Neural crest cell (in vitro differentiated cells): ENCODE measurements at places on chromosomes 5 and 9. TPM values are rescaled to one million over a fixed set of nuclear protein-coding genes. Genes with fewer than 3 reads are reported as not detected.

DNA sequence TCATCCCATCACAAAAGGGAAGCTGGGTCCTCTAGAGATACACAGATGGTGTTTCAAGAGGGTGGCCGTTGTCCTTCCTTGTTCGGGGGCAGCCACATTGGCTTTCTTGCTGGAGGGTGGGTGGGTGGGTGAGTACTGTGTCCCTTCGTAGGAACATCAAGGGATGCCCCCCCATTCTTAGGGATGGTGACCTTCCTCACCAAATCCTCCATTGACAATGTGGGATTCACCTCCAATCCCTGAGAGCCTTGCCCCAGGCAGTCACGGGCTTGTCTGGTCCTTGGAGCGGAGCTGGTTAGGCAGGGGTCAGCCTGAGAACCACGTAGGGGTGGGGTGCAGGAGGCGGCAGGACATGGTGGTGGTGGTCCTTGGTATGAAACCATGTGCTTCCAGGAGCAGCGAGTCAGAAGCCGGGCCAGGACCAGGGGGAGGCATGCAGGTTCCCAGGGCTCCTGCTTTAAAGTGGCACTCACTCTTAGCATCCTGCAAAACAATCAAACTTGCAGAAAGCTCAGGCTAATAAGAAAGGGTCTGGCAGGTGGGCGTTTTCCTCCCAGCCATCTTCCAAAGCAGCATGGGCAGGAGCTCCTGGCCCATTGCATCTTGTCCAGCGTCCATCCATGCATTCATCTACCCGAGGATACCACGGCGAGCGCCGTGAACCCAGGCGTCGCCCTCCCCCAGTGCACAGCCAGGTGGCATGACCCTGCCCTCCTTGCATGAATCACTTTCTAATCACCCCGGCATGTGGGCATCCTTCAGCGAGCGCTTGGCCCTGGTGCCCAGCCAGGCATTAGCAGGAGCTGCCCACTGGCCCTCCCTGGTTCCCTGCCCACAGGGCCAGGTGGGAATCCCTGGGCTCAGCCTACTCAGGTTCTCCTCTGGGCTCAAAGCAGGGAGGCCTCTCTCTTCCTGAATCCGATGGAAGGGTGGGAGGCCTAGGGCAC, 76.4 kb downstream of the NTNG2 start:
- no peak for DNase-seq

GRCh38 chr9:13324988-13325387, 45.5 kb upstream of the MPDZ start:
- DNase-seq = no peak

DNA sequence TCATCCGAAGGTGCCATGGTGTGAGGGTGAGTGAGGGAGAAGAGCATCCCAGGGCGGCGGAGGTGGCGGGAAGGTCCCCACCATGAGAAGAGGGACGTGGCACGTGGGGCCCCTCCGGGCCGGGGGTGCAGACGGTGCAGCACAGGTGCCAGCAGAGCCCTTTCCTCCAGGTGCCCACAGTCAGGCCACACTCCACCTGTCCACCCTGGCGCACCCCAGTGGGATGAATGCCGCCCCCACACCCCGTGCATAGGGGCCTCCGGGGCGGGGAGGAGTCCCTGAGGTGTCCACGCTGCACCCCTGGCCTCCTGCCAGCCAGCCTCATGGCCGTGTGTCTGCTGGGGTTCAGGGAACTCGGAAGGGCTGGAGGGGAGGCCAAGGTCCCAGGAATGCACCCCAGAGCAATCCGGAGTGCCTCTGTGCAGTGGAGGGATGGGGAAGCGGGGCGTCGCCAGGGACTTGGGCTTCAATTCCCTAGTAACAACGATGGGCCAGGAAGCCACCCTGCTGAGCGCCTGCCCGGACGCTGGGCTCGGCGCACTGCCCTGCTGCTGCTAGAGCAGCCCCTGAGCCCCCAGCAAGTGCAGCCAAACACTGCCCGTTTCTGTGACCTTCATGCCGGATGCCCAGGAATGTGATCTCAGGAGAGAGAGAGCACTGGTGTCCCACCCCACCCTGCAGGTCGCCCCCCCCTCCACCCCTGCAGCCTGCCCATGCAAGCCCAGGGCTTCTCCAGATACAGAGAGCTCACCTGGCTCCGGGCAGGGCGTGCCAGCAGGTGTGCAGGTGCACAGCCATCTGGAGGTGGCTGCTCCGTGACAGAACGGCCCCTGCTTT, 8.8 kb upstream of the NACC2 start:
- DNase-seq = no peak

- DNase-seq = no peak
Observed at GRCh38 chr5:93601802-93602155, 18.8 kb downstream of the NR2F1 start.

DNA sequence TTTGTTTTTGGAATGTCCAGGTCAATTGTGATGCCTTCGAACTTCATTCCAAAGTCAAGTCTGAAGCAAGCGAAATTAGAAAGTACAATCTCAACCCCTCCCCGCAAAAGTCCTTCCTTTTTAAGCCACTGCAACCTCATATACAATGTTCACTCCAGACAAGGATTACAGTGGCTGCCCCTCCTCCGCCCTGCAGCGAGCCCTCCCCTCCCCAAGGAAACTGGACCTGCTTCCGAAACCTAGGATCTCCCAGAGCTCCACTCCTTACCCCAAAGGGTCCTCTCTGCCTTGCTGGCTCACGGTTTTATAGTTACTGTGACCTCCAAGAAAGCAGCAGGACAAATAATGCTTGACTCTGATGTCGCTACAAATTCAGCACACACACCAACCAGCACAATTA, 10.4 kb downstream of the LRRC14B start:
- DNase-seq = no peak

DNA sequence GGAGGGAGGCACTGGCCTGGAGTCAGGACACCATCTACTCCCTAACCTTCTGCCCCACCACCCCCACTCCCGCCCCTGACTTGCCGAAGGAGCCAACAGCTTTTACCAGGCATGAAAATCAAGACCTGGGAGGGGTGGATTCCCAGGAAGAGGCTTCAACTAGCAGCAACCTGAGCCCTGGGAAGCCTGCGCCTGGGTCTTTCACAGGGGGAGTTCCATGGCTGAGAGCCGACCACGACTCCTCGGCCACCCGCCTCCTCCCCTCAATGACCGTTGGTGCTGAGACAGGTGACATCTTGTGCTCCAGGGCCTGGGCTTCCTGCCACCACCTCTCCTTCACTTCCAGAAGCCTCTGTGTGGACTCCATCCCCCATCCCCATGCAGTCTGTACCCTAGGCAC, 37.1 kb downstream of the BARX1 start:
- no peak for DNase-seq

- no peak for DNase-seq
Observed at GRCh38 chr5:82798676-82799075, 278.5 kb downstream of the TMEM167A start.

DNA sequence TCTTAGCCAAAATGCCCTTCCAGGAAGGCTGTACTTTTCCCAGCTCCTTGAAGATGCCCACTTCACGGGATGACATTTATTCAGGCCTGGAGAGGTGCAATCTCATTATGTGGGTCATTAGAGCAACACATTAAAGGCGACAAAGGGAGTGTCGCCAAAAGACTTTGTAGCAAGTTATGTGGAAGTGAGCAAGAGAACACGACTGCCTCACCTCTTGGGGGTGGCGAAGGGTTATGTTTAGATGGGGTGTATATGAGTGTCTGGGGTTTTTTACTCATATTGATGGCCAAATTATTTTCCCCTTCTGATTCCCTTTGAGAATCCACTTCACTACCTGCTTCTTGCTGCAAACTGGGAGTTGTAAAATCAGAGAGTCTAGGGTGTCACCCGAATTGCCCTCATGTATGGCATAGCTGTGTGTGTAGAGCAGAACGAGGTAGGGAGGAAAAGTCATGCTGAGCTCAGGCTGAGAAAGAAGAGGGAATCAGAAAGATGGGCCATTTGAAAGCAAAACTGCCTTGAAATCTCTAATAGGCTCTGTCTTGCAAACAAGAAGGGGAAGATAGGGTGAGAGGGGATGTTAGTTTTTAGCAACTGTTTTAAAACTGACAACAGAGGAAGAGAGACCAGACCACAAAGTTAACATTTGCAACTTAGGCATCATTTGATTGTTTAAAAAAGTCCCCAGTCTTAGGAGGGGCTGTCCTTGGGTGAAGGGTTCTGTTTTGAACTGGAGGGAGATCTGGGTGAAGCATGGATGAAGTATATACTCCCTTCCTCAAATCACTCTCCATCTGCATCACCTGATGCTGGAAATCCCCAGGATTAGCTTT, 97.1 kb upstream of the IL12B start:
- no peak for DNase-seq

DNA sequence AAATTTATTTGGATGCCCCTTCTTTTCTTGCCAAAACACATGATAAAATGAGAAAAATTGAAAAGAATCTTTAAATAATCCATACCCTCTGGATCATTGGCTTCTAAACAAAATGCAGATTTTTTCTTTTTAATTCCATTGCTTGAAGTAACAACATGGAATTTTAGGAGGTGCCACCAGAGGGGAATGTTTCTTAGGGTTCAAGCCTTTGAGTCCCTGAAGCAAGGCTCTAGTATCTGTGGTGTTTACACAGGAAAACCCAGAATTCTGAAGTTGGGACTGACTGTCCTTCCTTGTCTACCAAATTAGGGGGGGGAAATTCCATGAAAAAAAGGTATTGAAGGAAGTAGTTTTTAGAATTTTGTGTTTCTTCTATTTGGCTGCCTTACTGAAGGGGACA, 69.4 kb downstream of the LMNB1 start:
- DNase-seq = no peak

DNA sequence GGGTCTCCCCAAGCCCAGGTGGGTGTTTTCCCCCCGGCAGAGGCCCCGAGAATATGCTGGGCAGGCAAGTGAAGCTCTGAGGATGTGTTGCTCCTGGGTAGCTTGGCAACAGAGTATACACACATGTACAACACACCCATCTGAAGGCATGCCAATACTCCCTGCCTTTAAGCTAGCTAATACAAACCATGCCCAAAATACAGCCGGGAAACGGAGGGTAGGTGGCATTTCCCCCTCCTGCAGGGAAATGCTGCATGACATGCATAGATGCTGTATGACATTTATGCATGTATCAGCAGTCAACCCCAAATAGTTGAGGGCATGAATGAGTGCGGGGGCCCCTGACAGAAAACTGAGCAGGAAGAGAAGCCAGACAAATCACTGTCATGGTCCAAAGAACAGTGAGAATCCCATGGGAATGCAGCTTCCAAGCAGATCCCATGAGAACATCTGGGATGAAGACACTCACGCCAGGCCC, 614.1 kb downstream of the EBF1 start:
- DNase-seq = no peak

DNA sequence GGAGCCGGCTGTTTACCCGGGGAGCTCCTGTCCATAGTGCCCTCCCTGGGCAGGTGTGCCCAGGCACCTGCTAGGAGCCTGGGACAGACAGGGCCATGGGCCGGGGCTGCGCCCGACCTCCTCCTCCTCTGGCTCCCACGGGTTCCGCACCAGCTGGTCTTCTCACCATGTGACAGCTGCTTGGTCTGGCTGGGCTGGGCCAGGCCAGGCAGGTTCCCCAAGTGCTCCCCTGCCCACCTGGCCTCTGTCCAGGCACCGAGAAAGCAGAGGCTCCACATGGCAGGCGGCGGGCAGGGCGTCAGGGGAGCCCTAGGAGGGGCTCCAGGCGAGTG, 60.0 kb downstream of the OLFM1 start:
- DNase-seq = no peak

DNA sequence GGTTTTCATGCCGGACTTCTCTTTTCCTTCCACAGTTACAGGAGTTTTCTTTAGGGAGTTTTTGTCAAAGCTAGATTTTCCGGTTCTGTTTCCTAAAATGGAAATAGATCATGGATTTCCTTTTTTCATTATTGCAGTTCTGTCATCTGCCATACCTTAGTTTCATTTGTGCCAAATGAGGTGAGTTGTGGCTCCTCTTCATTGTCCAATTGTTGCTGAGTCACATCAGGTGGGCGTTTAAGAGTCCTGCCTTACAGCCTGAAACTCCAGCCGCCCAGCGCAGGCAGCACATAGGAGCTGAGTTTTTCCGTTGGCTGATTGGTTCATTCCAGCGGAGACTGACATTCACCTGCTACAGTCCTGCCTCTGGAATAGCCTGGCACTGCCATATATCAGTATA, 14.1 kb downstream of the SLC25A25 start:
- DNase-seq = no peak

DNA sequence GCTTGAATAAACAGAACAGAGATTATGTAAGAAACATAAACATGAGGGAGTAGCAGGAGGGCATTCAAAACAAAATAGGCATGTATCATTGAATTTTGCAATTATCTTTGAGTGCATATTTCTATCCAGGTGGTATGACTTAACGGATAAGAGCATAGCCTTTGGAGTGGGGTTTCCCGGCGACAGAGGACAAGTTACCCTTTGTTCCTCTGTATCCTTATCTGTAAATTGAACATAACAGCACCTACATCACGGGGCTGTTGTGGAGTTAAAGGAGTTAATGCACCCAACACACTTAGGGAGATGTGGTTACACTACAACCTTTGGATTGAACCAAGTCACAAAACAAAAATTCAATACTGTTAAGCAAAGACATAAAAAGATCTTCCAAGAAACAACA, 314.6 kb upstream of the KIF2A start:
- DNase-seq = no peak

- no peak for DNase-seq
Observed at GRCh38 chr5:138901716-138902115, 26.6 kb upstream of the LRRTM2 start.

- DNase-seq = no peak
Observed at GRCh38 chr5:136210259-136210658, 17.3 kb upstream of the SMIM32 start.

DNA sequence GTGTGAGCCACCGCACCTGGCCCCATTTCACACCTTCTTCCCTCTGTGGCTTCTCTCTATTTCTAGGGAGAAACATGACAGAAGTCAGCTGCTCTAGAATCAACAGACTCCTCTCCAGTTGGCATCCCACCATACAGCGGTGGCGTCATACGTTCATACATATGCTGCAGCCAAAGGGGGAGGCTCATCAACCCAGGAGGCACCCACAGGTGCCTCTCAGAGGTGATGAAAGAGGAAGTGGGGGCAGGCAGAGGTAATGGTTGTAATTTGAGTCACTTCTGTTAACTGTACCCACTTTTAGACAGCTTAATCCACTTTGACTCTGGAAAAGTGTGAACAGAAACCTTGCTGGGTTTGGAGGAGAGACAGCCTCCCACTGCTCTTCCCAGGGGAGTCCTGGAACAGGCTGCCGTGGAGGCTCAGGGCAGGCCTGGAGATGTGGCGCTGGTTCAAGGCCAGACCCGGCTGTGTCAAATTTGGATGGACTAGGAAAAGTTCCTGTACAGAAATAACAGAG, 47.3 kb upstream of the SUB1 start:
- DNase-seq = no peak

The MOB3B gene
- 20.5 and 21.8 TPM in 2 replicates for total RNA-seq

The IL4 gene
- not detected in 2 replicates for total RNA-seq

The LIFR gene
- 19.6 and 21.3 TPM in 2 replicates for total RNA-seq

The SLC35D2 gene
- 19.0 and 19.2 TPM in 2 replicates for total RNA-seq

The DOLPP1 gene
- total RNA-seq = 43.1 and 43.9 TPM in 2 replicates

The PRRX2 gene
- total RNA-seq = 0.65 and 0.68 TPM in 2 replicates

The ZNF618 gene
- total RNA-seq = 60.8 and 64.2 TPM in 2 replicates
